Trophoblast cell (in vitro differentiated cells and primary cell): ENCODE measurements at places on chromosomes 6 and 20.

GRCh38 chr6:13741365-13741764, 29.7 kb upstream of the RANBP9 start:
- DNase-seq, result no peak

DNA sequence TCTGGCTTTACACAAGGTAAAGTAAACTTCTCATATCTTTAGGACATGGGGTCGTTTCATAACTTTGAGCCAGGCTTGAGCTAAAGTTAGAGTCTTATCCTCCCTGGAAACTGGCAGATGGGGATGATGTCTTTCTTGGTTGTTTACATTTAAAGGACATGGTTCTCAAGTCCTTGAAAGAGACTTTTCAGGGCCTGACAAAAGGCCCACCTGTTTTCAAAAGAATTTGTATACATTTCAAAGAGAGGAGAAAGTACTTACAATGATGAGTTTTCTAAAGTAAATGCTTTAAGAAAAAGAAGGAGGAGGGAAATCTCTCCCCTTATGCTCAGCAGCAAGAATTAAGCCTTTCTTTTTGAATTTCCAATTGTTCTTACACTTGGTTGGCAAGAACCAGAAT, 45.7 kb upstream of the TINAG start:
- no peak for DNase-seq

DNA sequence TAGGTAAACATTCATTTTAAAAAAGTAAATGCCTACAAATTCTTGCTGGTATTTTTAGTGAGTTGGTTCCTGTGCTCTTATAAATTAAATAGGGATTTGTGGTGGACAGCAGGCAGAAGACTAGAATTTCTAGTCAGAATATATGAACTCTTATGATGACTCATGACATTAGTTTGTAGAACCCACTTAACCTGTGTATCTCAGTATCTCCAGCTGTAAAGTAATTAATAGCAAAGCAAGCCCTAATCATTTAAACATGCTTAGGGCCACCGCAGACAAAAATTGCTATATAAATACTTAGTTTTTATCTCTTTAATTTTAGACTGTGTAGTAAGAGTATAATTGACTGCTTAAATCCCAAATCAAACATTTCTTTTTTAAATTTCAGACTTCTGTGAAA, 2.4 kb downstream of the FAM135A start:
- no peak for DNase-seq

DNA sequence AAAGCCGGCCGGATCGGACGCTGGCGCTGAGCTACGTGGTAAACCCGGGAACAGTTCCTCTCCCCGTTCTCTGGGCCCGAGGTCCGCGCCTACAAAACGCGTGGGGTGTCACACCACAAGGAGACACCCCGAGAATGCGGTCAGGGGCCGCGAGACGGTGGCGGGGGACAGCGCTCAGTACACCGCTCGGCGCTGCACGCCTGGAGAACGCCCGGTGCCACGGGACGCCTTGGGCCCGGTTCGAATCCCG, 670 bp downstream of the NCOA5 start:
- DNase-seq, result no peak

- no peak for DNase-seq
These were observed 24.9 kb downstream of the PDYN start for GRCh38 chr20:1968964-1969363.

DNA sequence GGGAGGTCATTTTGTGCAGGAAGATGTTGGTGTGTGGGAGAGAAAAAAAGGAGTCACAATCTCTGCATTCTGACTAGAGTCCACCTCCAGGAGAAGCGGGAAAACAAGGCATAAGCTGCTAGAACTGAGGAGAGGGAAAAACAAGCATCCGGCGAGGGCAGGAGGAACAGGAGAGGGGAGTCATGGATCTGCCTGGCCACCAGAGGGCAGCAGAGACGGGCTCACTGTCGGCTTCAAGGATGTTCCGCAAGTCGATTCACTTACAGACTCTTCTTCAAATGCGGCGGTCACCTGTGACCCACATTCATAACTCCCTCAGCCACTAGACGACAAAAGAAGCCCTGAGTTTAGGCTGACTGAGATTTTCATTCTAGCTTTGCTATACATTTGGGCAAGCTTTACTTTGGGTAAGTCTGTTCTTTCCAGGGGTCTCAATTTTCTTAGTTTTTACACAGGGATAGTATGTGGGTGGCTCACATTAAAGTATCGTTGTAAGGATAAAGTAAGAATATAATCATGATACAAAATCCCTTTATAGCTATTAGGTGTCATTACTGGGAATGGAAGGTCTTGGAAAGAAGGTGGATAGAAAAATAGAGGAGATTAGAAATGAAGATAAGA, 6.6 kb upstream of the BTNL2 start:
- DNase-seq, result peak; percentile 52

- DNase-seq, result no peak
These were observed 251.9 kb downstream of the SOD2 start for GRCh38 chr6:159440911-159441703.

GRCh38 chr6:42938987-42939809, 9.9 kb downstream of the CNPY3 start:
- DNase-seq, result no peak

DNA sequence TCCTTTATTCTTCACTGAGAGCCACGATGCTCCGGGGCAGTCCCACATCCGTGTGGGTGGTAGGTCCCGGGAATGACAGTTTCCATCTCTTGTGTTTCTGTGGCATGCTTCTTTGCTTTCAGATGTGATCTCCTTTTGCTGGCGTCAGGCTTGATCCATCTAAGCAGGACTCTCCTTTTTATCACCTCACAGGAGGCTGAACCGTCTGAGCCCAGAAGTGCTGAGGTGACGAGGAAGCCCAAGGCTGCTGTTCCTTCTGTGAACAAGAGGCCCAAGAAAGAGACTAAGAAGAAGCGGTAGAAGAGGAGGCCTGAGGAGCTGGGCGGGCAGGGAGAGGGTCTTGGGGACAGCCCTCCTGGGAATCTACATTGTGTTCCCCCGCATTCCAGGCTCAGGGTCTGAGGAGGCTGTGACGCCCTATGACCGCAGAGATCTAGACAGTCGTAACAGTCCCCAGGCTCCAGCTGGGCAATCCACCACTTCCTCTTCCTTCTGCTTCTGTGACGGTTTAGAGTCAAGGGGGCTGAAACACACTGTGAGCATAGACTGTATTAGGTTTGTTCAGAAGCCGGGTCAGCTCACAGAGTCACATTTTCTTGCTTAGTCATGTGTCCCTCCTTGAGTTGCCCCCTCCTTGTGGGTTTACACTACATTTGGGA, 26.8 kb downstream of the MANBAL start:
- peak; percentile 28 for DNase-seq

DNA sequence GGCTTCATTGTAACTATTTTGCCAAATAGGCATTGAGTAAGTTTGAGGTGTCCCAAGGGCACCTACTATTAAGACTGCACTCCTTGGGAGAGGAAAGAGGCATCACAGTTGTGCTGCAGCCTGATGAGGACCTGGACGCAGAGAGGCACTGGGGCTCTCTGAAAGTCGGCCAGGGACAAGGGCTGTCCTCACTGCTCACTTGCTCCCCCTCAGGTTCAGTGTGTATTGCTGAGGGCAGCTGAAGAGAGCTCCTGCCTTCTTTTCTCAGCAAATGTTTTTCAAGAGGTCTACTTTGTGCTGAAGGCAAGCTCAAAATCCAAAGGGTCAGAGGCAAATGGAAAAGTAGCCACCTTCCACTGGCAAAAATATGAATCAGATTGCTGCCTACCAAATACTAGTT, 331.8 kb downstream of the RIMS1 start:
- DNase-seq, result no peak

DNA sequence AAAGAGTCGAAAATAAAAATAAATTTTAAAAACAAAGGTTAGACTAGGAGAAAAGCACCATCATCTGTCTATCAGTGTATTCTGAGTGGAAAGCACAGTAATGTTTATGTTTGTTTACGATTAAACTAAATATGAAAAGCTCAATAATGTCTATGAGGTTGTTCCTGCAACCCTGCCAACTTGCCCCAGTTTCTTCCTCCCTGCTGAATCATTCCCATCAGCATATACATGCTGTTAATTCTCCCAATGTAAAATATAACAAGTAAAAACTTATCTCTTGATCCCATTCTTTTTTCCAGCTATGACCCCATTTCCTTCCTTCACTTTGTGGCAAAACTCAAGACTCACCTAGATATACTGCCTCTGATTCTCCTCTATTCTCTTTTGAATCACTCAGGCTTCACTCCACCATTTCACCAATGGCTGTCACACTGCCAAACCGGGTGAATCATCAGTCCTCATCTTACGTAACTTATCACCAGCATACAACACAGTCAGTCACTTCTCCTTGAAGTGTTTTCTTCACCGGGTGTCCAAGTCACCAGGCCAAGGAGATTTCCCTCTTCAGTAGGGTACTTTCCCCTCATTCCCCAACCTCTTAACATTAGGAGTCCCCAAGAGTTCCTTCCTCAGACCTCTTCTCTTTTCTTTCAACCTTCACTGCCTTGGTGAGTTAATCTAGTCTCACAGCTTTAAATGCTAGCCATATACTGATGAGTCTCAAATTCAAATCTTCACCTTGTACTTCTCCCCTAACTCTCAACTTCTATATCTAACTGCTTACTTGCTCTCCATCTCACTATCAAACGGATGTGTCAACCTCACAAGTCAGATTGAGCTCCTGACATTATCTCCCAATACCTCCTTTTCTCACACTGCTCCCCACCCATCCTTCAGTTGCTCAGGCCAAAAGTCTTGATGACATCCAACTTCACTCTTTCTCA, 6.2 kb downstream of the TMEM242 start:
- DNase-seq, result peak; percentile 84

DNA sequence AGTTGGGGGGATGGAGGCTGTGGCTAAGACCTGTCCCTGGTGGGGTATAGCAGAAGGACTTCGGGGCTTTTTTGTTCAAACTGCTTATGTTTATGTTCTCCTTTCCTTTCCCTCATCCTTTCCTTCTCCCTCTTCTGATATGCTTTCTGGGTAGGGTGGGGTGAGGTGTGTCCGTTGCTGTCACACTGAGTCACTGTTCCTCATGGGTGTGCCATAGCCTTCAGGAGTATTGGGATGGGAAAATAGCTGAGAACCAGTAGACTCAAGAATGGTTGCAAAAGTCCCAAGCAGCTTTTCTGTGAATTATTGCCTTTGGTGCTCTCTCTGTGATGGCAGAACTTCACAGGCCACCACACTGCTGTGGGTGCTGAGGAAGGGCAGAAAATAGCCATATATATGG, 39.6 kb downstream of the TPD52L1 start:
- no peak for DNase-seq

- no peak for DNase-seq
These were observed 3.6 kb upstream of the BPIFB1 start for GRCh38 chr20:33279261-33279910.

- no peak for DNase-seq
These were observed 8.8 kb downstream of the TMEM151B start for GRCh38 chr6:44278774-44279697.

DNA sequence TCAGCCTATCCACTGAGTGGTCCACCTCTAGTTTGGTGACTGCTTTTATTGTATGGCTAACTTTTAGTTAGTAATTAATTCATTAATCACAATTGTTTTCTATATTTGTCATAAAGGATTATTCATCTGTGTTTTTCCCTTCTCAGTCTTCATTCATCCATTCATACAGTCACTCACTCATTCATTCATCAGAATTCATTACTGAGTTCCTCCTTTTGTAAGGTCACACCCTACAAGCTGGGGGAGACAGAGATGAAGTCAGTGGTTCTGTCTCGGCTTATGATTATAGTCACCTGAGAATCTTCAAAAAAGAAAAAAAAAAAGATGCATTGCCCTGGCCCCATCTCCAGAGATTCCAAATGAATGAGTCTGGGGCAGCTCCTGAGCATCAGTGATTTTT, 257.1 kb downstream of the ADGB start:
- no peak for DNase-seq

- DNase-seq, result peak; percentile 47
These were observed 105.5 kb downstream of the PTPRK start for GRCh38 chr6:128414943-128415342.

- peak; percentile 78 for DNase-seq
These were observed 25.3 kb downstream of the AAR2 start for GRCh38 chr20:36261389-36262105.

- peak; percentile 78 for DNase-seq
These were observed 241.4 kb downstream of the IBTK start for GRCh38 chr6:82006027-82006738.

DNA sequence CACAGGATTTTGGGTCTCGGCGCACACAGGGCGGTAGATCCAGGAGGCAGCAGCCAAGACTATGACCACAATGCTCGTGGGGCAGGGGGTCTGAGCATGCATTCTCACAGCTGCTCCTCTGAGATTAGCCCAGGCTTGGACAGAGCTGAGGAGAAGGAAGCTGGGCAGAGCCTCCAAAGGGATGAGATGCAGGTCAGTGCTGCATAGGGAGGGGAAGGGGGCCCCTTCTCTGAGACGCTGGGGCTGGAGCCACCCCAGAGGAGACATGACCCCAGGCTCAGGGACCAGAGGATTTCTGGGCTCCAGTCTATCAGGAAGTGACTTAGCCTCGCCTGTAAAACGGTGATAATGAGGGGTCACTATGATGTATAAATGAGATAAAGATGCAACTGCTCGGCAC, 93.9 kb downstream of the BFSP1 start:
- DNase-seq, result no peak

- no peak for DNase-seq
These were observed 342.3 kb downstream of the C6orf118 start for GRCh38 chr6:164967102-164967501.

DNA sequence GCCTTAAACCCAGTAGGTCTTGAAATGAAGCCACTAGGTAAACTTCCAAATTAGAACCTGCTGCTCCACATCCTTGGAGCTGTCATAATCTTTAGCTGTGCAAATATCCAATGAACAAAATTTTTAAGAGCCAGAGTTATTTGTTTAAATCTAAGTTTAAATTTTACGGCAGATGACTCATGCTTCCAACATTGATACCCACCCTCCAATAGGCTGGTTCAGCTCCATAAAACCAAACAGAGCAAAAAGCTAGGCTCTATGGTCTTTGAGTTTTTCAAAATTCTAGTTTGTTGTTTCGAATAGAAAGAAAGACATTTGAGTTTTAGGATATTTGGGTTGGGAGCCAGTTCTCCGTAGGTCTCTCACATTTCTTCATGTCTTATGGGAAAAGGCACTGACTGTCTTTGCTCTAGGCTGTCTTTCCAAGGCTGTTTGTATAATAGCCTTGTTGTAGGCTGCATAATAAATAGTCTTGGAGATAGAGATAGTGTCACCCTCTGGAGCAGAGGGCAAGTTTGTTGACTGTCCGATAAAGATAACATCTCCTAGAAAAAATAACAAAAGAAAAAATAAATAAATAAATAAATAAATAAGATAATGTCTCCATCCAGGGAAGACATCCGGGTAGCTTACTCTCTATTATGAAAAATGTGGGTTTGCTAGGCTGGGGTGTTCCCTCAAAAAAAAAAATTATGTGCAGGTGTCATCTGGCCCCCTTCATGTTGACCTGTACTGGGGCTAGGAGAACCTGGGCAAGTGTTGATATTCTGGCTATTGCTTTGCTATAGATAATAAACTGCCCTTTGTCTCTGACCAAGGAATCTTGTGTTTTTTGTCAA, 36.5 kb downstream of the SLC2A12 start:
- no peak for DNase-seq

GRCh38 chr20:35049776-35050352, 42.7 kb downstream of the TRPC4AP start:
- DNase-seq, result no peak

GRCh38 chr20:43170771-43171170, 18.9 kb downstream of the PTPRT start:
- DNase-seq, result peak; percentile 73
